ENCODE measurements at places on chromosomes 1 and 21.

GRCh38 chr1:201774224-201774982 lies 54.6 kb upstream of the IPO9 start:
- no peak for DNase-seq

DNA sequence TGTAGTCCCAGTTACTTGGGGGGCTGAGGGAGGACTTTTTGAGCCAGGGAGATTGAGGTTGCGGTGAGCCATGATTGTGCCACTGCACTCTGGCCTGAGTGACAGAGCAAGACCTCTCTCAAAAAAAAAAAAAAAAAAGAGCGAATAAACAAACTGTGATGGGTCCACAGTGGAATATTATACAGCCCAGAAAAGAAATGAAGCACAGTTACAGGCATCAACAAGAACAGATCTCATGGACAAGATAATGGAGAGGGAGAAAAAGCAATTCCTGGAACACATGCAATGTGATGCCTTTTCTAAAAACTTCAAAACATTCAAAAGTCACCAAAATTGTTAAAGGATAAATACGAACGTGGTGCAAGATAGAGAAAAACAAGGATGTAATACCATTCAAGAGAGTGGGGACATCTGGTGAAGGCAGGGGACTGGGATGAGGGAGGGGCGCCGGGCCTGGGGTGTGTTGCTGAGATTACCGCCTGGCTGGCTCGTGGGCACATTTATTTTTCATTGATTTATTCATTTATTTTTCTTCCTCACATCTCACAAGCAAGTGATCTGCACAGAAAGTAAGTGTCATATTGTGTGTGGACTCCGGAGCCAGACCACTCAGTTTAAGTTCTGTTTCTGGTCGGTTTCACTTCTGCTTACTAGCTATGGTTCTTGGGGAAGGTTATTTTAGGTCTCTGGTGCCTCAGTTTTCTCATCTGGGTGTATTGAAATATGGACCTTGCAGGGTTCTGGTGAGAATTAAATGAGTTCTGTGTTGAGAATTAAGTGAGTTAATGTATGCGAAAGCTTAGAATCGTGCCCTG lies 30.1 kb downstream of the ABCG1 start:
- DNase-seq = no peak

DNA sequence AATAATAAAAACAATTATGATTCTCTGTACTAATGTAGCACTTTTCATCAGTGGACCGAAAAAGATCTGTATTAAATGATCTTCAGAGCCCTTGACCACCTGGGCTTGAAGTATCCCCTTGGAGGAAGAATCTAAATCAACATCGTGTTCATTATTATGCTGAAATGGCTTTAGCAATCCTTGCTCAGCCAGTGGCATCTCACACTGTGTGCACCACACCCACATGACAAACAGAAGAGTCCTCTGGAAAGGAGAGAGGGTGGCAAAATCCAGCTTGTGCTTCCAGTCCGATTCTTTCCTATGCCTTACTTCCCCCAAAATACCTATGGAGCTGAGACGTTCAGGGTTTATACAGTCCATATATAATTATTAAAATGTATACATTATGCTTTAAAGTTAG lies 318.5 kb upstream of the RUNX1 start:
- DNase-seq = no peak

GRCh38 chr1:32186077-32186476 lies 6.6 kb downstream of the TXLNA start:
- DNase-seq = no peak

DNA sequence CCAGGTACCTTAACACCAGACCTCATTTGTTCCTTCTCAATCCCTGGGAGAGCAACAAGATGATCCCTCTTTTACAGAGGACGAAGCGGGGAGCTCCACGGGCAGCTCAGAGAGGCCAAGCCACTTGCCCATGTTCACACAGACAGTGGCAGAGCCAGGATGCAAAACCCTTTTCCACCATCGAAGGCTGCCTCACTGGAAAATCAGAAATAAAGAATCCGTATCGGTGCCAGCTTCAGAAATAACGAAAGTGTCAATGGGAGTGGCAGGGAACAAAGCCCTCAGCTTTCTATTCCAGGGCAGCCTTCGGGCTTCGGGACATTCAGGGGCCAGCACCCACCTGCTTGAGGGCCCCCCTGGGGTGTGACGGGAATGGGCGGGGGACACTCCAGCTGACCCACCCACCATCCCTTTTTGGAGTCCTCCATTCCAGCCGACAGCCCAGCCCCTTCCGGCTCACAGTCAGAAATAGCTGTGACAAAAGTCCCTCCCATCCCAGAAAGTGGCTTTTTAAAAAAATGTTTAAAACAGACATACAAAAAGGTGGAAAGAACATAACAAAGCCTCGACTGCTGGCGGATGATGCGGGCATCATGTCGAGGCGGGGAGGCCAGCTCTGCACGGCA lies 6.0 kb downstream of the IFFO2 start:
- no peak for DNase-seq

GRCh38 chr1:32303358-32303757 lies 11.5 kb downstream of the HDAC1 start:
- no peak for DNase-seq

DNA sequence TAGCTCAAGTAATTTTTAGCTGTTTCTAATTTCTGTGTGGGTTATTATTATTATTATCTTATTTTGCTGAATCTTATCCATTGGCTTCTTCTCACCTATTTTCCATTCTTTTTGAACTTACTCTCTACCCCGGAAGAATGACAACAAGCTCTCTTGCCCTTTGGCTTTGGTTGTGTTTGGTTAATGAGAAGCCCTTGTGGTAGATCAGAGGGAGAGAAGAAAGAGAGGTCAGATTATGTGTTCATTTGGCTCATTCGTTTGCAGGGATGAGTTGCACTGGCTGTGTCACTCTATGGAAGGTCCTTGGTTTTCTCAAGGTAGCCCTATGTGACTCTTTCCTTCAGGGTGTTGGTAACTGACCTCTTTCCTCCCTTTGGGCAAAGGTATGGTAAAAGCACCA lies 391.9 kb downstream of the LMO4 start:
- DNase-seq = no peak

DNA sequence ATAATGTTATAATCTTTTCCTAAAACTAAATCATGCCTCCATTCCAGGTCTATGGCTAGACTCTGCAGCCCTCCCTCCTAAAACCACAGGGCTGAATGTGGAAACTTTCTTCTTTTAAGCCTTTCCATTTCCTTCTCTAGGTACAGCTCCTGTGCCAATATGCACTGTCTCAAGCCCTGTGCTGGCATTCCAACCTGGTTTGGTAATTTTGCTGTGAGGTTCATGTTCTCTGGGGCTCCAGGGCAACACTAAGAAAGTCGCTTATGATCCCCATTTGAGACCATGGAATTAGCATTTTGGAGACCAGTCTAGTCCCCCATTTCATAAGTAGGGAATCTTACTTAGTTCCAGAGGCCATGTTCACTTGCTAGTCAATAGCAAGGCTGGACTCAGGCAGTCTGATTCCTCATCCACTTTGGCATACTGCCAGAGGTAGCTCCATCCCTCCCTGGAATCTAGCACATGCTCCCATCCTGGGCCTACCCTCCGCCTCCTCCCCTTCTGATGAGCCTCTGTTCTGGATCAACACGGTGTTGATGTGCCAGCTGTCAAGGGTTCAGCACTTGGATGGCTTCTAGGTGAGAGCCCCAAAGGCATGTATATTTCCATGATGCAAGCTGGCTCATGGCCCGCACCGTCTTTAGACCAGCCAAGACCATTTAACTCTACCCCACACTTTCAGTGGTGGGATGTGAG lies 36.5 kb downstream of the ZMYND12 start:
- no peak for DNase-seq

DNA sequence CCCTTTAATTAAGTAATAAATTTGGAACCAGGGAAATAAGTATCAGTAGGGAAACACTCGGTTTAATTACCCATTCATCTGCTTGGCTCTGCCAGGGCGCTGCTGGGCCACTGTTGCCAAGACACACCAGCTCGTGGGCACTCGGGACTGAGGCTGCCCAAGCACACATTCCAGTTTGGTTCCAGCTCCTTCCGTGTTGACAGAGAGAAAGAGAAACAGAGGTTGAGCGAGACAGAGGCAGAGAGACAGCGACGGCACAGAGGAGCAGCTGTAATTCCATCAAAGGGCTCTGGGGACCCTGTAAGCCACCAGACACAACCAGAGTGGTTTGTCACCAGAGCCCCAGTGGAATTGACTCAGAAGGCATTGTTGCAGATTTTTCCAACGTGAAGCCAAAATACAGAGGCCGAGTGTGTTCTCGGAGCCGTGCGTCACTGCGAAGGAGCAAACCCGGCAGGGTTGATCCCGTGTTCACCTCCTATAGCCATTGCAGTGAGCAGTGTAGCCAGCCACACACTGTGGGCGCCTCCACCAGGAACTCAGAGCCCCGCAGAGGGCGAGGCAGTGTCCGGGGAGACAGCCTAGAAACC lies 33.5 kb downstream of the SYF2 start:
- DNase-seq = no peak

DNA sequence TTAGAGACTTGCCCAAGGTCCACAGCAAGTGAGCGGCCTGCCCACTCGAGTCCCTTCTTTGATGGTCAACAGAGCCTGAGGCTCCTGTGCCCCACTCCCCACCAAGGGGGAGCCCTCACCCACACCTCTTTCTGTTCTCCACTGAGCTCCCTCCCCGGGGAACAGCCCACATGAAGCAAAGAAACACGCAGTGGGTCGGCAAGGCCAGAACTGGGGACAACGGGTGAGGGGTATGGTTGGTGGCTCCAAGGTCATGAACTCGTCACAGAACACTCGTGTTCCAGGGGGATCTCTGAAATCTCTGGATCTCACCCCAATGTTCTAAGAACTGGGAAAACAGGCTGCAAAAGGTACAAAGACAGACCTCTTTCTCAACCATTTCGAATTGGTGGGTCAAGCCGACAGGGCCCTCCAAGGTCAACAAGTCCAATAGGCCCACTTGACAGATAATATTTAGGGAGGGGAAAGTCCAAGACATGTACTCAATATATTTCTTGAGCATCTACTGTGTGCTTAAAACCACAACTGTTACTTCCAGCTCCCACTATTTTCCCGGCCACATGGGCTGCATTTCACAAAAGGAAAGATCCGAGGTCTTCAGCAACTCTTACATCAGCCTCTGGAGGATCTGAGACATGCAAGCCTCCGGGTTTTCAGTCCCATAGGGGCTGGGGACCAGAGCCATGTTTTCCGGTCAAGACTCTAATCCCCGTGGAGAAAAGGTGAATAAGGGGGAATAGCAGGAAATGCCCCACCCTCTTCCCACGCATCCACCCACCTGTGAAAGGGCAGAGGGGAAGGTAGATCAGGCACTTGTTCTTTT lies 1.1 kb upstream of the RAP1GAP start:
- no peak for DNase-seq

GRCh38 chr1:21304488-21304887 lies 14.2 kb upstream of the ECE1 start:
- no peak for DNase-seq

- no peak for DNase-seq
Observed at GRCh38 chr1:54953846-54954245, 26.6 kb upstream of the TMEM61 start.

- no peak for DNase-seq
Observed at GRCh38 chr1:230772457-230773395, 25.5 kb downstream of the CAPN9 start.

- no peak for DNase-seq
Observed at GRCh38 chr1:46487818-46488218, 1.8 kb upstream of the DMBX1 start.

GRCh38 chr1:22131875-22132486 lies 10.9 kb downstream of the WNT4 start:
- DNase-seq = peak; percentile 31

GRCh38 chr1:237032029-237032428 lies 10.0 kb upstream of the RYR2 start:
- no peak for DNase-seq

DNA sequence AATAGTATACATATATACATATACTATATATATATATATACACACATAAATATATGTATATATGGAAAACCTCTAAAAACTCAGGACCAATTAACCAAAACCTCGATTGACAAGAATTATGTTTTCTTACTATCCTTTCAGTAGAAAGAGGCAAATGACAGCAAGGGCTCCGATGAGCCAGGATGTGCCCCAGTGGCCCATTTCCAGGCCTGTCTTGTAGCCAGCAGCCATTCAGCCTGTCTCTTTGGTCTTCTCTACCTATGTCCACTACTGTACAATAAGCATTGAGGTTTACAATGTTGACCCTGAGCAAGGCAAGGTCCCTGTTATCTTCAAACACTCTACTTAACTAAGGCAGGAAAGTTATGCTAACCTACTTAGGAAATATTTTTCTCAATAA lies 9.8 kb downstream of the KCNA2 start:
- no peak for DNase-seq

Measured in activated CD8-positive, alpha-beta memory T cell treated with anti-CD3 and anti-CD28 coated beads for 48 hours (primary cell).